ENCODE measurements at places on chromosomes 4 and X.

DNA sequence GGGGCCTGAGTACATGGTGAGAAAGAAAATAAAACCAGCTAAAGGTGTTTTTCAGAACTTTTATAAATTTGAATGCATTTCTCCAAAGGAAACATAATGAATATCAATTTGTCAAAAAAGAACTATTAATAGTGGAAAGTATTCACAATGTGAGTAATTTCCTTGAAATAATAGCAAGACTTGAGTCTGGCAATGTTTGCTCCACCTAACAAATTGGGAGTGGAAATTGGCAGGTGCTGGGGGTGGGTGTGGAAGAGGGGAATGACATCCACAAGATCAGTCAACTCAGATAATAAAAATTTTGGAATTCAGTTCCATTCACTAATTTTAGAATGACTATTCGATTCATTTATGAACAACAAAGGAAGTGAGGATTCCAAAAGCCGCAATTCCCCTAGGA, 884.8 kb upstream of the SLIT2 start:
- DNase-seq = no peak

- no peak for DNase-seq
Observed at GRCh38 chr4:75727073-75727472, 2.7 kb downstream of the USO1 start.

GRCh38 chrX:46617906-46618305, 44.3 kb downstream of the CHST7 start:
- DNase-seq = no peak

DNA sequence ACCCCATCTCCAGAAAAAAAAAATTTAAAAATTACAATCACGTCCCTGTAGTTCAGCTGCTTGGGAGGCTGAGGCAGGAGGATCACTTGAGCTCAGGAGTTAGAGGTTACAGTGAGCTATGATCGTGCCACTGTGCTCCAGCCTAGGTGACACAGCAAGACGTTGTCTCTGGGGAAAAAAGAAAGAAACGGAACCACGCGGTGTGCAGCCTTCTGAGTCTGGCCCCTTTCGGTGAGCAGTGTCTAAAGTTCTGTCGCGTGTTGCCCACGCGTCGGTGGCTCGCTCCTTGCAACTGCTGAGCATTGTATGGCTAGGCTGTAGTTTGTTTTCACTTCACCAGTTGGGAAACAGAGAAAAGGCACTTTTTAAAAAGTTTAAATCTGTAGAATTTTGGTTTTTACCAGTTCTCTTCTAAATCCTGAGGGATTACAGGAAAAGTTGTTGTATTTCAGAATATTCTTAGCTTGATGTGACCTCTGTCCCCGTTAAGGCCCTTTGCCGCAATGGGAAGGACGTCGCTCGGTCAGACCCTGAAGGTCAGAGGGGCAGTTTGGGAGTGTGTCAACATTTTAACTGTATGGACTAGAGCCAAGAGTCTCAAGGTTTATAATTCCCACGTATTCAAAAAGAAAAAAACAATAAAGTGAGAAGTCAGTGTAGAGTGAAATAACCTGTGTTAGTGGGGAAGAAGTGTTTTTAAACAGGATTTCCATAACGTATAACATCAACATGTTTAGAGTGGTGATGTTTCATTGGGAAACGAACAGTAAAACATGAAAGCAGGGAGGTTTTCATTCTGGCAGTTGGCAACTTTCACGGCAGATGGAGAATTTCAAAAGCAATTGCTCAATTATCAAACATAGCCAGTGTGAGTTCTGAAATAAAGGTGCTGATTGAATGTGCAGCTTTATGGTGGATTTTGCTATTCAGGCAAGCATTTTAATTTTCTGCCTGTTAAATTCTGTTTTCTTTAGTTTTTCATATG, 45.8 kb upstream of the MSANTD1 start:
- DNase-seq = peak; percentile 67

DNA sequence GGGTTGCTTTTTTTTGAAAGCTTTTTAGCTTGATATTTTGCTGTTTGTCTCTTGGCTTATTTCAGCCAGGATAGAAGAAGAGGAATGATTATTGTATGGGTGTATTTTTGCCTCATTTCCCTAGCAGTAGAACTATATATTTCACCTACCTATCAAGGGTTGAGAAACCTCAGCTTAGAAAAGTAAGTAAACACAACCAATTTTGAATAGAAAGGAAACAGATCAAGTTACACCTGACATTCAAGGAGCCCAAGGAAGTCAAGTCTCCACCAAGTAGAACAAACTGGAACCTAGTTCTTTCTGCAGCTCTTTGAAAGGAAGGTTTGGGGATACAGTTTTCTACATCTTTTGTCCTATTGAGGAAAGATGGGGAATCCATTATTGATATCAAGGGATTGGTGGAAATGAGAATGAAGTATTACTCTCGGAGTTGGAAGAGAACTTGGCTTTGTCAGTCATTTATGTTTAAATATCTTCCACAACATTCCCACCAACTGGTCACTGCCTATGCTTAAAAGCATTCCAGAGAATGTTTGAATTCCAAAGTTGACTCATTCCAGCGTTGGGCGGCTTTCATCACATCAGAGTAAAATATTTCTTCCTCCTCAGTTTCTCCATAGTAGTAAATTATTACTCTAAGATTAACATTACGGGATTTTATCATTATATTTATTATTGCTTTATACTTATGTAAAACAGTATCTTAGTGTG, 207.8 kb upstream of the CNKSR2 start:
- no peak for DNase-seq
